ENCODE measurements at places on chromosomes 12 and 14.
A peak's percentile ranks its signal among the peaks of the same experiment; 100 is the strongest.

GRCh38 chr14:25017562-25017961, 32.4 kb downstream of the STXBP6 start:
- no peak for DNase-seq

GRCh38 chr12:50212071-50212467, 44.9 kb upstream of the CERS5 start:
- no peak for DNase-seq

DNA sequence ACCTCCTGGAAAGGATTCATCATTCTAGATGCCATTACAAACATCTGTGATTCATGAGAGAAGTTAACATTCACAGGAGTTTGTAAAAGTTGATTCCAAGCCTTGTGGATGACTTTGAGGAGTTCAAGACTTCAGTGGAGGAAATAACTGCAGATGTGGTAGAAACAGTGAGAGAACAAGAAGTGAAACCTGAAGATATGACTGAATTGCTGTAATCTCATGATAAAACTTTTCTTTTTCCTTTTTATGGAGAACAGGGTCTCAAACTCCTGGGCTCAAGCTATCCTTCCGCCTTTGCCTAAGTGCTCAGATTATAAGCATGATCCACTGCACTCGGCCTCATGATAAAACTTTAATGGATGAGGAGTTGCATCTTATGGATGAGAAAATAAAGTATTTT, 64.5 kb upstream of the GTF2A1 start:
- no peak for DNase-seq

GRCh38 chr12:108839018-108839889, 18.1 kb downstream of the SSH1 start:
- no peak for DNase-seq

DNA sequence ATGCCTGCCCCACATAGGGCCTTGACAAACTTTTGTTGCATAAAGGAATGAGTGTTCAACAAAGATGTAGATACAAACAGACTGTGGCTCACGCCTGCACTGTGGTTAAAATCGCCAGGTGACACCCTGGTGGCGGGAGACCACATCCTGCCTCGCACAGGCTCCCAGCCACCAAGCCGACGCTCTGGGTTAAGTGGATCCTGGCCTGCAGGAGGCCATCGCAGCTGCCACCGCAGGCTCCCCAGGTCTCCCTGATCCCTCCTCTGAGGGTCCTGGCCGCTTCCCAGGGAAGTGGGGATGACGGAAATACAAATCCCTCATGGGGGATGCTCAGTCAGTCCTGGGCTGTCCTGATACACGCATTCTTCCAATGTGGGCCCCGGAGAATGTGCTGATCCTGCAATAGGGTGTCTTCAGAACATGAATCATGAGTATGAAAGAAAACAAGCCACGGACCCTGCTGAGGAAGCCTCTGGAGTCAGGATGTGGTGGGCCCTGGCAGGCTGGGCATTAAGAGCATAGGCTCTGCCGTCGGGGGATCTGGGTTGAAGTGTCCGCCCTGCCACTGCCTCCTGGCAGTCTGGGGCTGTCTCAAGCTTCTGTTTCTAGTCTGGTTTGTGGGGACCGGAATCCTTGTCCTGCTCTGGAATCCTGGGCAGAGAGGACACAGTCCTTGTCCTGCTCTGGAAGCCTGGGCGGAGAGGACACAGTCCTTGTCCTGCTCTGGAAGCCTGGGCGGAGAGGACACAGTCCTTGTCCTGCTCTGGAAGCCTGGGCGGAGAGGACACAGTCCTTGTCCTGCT, 53.5 kb upstream of the BEGAIN start:
- no peak for DNase-seq

DNA sequence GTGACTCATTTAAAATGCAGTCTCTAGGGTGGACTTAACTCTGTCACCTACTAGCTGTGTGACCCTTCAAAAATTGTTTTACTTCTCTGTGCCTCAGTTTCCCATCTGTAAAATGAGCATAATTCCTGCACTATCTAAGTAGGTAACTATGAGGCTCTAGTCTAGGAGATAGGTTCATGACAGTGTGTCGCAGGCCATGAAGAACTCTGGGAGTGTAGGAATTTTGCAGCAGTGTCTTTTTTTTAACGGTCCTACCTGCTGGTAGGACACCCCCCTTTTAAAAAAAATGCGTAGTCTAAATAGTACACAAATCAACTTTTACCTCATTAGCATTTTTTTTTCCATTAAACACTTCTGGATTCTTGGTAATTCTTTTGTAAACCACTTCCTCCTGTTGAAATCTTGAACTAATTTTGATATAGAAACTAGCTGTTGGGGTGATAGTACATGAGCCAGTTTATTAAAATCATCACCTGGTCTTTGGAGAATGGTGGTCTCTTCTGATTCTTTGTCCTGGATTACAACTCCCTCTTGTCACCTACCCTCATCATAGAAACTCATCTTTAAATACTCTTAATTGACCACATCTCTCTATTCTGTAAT, 86.0 kb upstream of the SLC38A2 start:
- no peak for DNase-seq

DNA sequence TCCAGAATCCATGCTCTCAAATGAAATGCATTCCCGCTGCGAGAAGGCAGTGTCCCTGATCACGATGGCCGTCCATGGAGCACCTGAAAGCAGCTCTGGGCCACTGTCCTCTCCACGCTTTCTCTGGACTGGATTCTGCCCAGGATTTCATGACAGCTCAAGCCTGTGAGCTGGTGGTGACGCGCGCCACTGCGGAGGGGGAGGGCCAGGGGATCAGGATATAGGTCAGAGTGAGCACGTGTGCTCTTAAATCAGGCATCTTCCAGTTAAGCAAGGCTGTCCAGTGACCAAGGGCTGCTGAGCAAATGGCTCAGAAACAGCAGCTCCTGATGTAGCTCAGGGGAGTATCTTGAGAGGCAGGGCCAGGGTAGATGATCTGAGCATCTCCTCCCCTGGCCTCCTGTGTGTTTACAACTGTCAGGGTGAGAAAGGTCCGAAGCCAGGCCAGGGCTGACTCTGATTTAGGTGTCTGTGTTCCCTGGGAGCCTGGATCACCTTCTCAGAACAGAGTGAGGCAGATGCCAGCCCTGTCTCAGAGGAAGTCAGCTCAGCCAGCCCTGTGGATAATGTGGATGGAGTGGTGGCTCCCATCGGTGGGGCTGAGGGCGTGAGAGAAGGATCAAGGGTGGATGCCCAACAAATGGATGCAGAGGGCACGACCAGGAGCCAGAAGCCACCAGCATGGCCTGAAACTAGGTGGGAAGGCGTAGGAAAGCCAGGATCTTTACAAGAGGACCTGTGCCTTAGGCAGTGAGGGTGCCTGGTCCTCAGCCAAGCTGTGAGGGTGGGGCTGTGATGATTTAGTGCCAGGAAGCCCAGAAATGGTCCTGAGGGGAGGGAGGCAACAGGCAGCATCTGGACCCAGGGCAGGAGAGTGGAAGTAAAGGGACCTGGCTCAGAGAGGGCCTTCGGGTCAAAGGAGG, 55.3 kb downstream of the ELK3 start:
- no peak for DNase-seq

GRCh38 chr14:95784137-95784536, 70.2 kb upstream of the TCL1A start:
- no peak for DNase-seq

DNA sequence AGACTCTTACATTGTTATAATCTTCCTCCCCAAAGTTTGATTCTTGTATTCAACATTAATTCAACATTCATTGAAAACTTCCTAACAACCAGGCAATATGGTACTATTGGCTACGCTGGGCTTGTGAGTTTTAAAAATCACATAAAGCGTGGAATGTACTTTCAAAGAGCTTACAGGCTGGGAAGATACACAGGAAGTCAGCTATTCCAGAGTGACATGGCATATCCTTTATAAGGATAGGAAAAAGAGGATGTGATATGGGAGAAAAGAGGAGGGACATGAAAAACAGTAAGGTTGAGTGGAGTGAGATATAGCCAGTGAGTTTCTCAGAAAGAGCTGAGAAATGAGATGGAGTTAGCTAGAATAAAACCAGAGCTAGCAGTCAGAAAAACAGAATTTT, 103.6 kb upstream of the ATF7IP start:
- DNase-seq: no peak

- DNase-seq: no peak
Measured at GRCh38 chr14:70004791-70005190, 125.6 kb downstream of the SMOC1 start.

GRCh38 chr12:47650469-47650868, 55.4 kb downstream of the RPAP3 start:
- DNase-seq: no peak

DNA sequence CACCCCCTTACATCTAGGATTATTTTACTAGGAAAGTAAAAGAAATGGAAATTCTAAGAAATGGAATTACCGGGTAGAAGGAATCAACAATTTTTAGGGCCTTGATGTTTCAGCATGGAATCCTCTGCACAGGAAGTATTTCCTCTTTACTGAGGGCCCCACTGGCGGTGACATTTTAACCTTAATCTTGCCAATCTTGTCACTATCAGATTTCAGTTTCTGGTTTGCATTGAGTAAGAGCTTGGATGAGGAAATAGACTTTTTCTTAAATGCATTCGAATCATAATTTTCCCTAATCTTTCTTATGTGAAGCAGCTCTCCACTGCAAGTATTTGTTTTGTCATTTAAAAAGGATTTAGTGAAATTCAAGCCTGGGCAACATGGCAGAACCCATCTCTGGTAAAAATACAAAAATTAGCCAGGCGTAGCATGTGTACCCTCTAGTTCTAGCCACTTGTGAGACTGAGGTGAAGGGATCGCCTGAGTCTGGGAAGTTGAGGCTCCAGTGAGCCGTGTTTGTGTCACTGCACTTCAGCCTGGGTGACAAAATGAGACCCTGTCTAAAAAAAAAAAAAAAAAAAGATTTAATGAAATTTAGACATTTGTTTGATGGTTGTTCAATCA, 40.7 kb downstream of the TPCN1 start:
- DNase-seq: no peak

GRCh38 chr12:104544836-104545235, 88.1 kb downstream of the CHST11 start:
- no peak for DNase-seq

- DNase-seq: no peak
Measured at GRCh38 chr14:67733616-67734015, 31.9 kb downstream of the RDH12 start.

GRCh38 chr14:65804439-65805112, 392.0 kb downstream of the FUT8 start:
- no peak for DNase-seq

GRCh38 chr12:90299666-90300065, 591.0 kb upstream of the ATP2B1 start:
- DNase-seq: no peak

- peak; percentile 49 for DNase-seq
Measured at GRCh38 chr12:56565510-56566101, 44.0 kb downstream of the RBMS2 start.

DNA sequence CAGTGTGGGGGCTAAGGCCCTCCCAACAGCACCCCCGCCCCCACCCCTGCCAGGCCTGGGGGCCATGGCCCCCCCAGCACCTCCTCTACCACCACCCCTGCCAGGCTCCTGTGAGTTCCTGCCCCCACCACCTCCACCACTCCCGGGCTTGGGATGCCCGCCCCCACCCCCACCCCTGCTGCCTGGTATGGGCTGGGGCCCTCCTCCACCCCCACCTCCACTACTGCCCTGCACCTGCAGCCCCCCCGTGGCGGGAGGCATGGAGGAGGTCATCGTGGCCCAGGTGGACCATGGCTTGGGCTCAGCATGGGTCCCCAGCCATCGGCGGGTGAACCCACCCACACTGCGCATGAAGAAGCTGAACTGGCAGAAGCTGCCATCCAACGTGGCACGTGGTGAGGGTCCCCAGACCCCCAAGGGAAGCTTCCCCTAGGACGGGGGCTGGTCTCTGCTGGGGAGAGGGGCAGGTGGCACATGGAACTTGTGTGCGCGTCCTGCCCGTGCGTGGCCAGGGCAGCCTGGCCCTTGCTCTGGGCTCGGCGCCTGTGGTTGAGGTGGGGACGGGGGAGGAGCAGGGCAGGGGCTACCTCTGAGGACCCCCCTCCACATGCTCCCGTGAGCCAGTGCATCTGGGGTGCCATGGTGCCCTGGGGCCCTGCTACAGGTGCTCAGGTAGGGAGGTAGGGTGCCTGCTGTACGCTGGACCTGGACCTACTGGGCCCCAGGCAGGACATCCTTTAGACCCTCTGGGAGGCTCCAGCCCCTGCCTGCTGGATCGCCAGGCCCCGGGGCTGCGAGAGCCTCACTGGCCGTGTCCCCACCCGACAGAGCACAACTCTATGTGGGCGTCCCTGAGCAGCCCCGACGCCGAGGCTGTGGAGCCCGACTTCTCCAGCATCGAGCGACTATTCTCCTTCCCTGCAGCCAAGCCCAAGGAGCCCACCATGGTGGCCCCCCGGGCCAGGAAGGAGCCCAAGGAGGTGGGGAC, 16.1 kb upstream of the ADSS1 start:
- DNase-seq: no peak

DNA sequence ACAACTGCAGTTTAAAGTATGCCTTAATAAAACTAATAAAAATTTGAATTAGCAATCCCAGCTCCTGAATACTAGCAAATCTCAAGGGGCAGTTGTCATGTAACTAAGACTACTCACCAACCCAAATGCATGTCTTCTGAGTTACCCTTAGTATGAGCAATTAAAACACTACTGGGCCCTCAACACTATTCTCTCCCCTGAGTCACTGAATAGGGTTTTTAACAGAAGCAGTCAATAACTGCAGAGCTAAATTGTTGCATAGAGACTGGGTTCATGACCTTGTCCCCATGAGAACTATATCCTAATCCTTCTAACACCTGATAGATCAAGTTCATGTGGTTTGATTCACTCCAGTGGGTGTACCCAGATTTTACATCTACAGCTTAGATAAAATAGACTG, 38.8 kb downstream of the MDM1 start:
- no peak for DNase-seq

DNA sequence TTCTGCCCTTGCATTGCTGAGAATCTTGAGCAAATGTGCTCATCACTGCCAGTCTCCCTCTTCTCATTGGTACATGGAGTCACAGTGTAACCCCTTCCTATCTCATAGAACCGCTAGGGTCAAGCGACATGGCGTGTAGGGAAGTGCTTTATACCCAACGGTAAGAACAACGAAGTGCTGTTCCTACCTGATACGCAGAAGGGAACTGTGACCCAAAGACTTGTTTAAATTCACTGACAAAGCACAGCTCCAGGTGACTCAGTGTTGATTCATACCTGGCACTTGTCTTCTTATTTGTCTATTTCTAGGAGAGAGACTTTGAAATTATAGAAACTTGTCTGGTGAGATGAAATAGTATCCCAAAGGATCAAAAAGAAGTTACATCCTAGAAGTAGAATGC, 53.7 kb downstream of the FBXL14 start:
- DNase-seq: no peak

Measured in left lobe of liver (tissue), 2 donors.